Stimulated activated CD4-positive, alpha-beta T cell treated with anti-CD3 and anti-CD28 coated beads, Interleukin-15, amount 100 ng/mL, for 48 hours (primary cell): ENCODE measurements at places on chromosomes 11 and 22.
A peak's percentile ranks its signal among the peaks of the same experiment; 100 is the strongest.

- no peak for DNase-seq
Observed at GRCh38 chr11:93288767-93289166, 41.8 kb upstream of the DEUP1 start.

DNA sequence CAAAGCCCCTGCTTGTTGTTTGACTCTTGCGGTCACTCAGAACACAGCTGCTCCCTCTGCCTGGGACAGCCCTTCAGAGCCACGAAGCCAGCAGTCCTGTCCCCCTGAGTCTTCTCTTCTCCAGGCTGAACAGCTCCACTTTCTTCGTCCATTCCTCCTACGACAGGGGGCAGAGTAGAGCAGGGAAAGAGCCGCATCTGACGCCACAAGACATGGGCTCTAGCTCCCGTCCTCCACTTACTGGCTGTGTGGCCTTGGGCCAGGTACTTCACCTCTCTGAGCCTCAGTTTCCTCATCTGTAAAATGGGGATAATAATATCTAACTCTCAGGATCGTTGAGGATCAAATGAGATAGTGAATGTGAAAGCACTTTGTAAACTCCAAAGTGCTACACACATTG, 29.9 kb downstream of the CHRDL2 start:
- no peak for DNase-seq

DNA sequence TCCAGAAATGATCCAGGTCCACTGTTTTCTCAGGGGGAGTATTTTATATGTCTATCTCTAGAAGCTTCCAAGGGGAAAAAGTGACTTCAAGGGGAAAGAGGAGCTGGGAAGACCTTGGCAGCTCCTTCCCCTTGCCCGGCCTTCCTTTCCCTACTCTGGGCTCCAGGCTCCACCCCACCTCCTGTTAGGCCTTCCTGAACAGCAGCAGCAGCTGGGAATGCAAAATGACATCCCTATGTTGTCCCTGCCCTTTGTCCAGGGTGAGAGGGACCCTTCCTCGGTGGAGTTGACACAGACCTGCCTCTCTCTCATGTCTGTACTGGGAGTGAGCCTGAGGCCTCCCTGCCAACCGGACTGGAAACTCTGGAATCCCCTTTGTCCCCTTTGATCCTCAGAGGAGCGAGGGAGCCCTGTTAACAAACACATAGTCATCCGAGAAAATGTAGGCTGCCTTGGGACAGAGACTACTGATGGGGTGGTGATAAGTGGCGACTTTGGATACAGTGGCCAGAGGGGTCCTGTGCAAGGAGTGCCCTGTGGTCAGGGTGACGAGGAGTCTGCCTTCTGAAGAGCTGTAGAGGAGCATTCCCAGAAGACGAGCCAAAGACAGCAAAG, 9.0 kb upstream of the MALAT1 start:
- no peak for DNase-seq

DNA sequence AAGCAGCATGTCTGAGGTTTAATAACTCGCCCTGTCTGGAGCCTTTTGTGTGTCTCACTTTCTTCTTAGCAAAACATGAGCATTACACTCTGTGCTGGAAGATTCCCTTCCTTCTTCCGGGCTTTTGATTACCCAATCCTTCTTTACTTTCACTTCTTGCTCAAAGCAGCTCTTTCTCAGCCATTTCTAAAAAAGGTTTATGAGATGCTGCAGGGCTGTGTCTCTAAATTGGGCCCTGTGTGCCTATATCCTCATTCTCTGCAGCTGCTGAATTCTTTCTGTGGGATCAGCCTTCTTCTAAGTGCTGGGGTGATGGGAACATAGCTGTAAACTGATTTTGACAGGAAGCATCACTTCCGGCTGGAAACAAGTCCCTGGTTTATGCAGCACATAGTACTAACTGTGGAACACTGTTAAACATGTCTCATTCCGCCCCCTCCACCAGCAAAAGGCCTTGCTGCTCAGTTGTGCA, 71.8 kb downstream of the PIWIL4 start:
- DNase-seq = no peak

GRCh38 chr11:114395736-114396135, 4.6 kb downstream of the C11orf71 start:
- no peak for DNase-seq

DNA sequence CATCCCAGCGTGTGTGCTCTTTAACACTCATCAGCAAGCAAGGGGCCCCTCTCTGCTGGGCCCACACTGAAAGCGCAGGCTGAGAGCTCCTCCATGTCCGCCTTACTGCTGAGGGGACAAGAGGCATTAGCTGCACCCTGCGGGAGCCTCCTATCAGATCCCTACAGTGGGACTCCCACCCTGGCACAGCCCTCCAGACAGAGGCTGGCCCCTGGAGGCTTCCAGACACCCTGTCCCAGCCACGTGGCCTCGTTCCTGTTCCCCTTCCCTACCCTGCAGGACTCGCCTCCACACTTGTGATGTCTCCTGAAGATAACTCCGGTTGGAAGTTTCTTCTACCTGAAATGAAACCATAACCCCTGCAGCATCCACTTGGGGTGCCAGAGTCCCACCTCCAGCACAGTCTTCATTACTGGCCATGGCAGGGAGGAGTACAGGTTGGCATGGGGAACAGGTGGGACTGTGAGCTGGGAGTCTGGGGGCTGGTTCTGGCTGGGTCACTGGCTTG, 5.0 kb upstream of the SH3BP1 start:
- DNase-seq = no peak

- no peak for DNase-seq
Observed at GRCh38 chr11:10864688-10865087, 6.8 kb upstream of the ZBED5 start.

- DNase-seq = no peak
Observed at GRCh38 chr11:73404048-73404447, 27.8 kb downstream of the RELT start.

DNA sequence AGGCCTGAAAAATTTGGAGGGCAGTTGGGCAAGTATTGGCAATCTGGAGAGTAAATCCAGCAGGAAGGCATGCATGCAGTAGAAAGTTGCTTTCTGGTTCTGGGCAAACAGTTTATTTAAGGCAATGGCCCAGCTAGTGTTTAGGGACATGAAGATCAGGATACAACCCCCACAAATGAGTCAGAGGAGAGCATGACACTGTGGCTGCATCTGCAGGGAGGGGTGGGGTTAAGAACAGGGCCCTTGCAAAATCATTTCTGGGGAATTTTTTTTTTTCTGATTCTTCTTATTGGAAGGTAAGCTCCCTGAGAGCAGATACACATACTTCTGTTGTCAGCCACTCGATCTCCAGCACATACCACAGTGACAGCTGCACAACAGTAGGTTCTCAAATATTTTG, 61.1 kb downstream of the FDX1 start:
- DNase-seq = no peak

- no peak for DNase-seq
Observed at GRCh38 chr11:127816962-127817361, 770.4 kb downstream of the ETS1 start.

DNA sequence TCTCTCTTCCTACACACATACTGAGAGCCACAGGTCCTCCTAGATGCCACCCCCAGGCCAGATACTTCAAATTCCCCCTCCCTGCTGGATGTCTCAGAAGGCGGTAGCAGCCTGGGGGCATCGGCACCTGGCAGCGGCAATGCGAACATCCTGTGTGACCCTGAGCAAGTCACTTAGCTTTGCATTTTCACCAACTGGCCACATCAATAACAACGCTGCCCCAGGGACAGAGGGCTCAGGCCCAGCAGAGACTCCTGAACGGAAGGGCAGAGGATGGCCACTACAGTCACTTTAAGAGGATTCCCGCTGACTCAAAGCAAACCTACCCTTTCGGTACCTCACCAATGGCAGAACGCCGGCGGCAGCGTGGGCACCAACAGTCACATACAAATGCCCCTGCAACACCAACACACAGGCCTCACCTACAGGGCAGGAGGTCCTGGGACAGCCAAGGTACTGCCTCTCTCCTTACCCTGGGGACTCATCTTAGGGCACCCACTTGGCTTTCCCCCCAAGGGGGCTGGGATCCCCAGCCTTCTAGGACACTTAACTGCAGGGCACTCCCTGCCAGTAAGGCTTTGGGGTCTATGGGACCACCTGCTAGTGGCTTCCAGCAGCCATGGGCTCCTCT, 1.6 kb downstream of the LMO1 start:
- DNase-seq = no peak

GRCh38 chr11:102705626-102706025, at the start of gene MMP27:
TSS of gene MMP27 (minus strand) at chr11:102705769. CDS start at chr11:102705714, 55 bp downstream.
- no peak for DNase-seq

DNA sequence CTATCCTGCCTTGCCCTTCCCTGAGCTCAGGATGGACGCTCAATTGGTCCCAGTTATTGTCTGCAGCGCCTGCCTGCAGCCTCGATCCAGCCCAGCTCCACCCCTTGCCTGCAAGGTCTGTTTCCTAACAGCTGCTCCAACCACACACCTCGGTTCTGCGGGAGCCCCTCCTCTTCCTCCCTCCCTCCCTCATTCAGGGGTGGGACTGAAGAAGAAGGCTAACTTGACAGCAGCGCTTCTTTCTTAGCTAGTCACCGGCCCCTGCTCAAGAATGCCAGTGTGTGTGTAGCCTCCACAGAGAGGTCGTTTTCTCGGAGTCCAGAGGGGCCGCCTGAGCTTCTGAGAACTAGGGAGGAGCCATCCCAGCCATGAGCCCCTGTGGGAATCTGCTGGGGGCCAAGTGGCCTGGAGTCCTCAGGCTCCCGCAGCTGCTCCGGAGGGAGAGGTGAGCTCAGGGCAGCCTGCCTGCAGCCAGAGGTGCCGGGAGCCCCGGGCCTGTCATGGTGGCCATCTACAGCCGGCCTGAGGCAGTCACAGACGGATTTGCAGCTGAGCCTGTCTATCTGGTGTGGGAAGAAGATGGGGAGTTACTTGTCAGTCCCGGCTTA, 36.1 kb downstream of the LIMK2 start:
- DNase-seq = peak; percentile 39

DNA sequence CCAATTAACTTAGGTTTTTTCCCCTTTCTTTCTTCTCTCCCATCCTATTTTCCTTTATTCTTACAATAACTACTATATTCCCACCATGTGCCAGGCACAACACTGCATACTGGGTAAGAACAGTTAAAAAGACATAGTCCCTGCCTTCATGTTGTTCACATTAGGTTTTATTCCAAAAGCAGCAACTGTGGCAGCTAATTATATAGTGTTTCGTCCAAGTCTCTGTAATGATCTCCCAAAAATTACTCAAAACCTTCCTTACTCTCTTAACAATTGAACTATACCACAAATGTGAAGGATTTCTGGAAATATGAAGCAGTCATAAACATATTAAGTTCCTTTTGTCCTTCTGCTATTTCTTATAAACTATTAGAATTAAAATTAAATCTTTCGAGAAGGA, 184.1 kb upstream of the C11orf58 start:
- no peak for DNase-seq

DNA sequence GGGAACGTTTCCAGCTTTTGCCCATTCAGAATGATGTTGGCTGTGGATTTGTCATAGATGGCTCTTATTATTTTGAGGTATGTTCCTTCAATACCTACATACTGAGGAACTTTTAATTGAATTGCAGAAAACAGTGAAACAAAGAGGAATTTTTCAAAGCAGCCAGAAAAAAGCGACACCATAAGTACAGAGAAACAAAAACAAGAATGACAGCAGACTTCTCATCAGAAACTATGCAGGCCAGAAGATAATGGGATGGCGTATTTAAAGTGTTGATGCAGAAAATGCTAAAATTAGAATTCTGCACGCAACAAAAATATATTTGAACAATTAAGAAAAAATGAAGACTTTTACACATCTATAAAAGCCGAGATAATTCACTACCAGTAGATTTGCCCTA, 95.4 kb upstream of the TIMP3 start:
- no peak for DNase-seq

DNA sequence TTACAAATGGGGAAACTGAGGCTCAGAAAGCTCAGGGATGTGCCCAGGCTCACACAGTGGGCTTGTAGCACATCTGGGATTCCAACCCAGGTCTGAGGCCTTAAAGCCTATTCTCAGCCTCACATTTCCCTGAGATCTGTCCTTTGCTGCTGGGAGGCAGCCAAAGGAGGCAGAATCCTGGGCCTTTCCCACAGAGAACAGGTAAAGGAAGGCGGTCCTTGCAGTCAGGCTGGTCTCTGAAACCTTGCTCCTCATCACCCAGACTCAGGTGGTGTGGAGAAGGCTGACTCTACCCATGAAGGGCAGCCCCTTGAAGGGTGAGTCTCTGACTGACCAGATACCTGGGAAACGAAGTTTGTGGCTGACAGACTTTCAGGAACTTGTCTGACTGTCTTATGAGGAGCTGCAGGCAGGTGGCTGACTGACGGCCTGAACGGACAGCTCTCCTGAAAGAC, 7.8 kb downstream of the SLCO2B1 start:
- no peak for DNase-seq

DNA sequence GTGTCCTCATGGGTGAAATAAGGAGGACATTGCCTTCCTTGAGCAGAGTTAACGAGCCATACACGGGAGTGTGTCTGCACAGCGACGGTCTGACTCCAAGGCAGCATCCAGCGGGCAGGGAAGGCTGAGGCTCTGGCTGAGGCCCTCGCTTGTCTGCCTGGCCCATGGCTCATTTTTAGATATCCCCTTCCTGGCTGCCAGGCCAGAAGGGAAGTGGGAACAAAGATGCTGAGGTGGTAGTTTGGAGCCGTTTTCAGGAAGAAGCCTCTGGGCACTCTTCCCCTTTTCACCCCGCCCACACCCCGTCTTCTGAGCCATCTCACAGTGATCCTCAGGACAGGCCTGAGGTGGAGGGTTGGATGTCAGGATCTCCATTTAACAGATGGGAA, 3.0 kb upstream of the SLCO2B1 start:
- no peak for DNase-seq

DNA sequence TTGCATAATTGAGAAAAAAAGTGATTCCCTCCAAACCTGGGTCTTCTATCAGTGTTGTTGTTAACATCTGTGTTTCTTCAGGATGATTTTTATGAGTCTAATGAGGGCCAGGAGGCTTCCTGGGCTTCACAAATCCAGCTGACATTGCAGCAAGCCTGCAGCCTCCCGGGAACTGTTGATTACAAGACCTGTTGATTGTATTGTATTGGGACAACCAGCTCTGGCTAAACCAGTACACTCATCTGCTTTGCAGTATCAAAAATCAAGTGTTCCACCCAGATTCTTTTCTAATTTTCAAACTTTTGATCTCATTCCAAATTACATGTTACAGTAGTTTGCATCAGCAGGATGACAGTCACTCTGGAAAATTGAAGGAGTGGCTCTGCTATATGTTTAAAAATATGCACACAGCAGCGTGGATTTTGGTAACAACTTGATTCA, 16.1 kb upstream of the PRSS23 start:
- DNase-seq = no peak

GRCh38 chr11:102810950-102811660, 13.1 kb upstream of the MMP1 start:
- no peak for DNase-seq

- DNase-seq = no peak
Observed at GRCh38 chr11:126480015-126480409, 124.5 kb downstream of the ST3GAL4 start.

DNA sequence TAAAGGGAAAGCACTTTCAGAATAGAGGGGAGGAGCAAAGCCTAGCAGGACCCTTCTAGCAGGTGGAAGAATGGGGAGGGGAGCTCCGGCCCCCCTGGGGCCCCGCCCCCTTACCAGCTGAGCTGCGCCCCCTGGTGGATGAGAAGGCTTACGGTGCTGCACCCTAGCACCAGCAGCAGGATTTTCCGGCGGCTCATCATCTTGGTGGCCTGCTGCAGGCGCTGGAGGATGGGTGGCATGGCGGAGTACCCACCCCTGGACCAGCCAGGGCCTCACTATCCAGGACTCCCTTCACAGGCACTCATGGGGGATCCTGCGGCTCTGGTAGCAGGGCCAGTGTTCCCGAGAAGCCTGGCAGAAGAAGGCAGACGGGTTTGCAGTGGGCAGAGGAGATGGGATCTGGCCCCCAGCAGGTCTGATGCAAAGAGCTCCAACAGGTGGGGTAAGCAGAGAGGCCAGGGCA, 3.8 kb downstream of the GAL3ST3 start:
- peak; percentile 61 for DNase-seq
